T-helper 1 cell treated with Interleukin-12 subunit alpha and Interleukin-12 subunit beta and Interleukin-4 antibody, amounts not matched to agents 30 ng/mL and 1 ng/mL, for 36 hours (primary cell): ENCODE measurements at places on chromosomes 13 and 19. TPM values are rescaled to one million over a fixed set of nuclear protein-coding genes. Genes with fewer than 3 reads are reported as not detected.

C13orf42 gene
- total RNA-seq, result not detected in 2 replicates

CRLF1 gene
- total RNA-seq, result not detected in 2 replicates

ZNF417 gene
- total RNA-seq, result 16.5 and 21.6 TPM in 2 replicates

DACT3 gene
- 1.6 and 1.9 TPM in 2 replicates for total RNA-seq

RAB8A gene
- 175 and 193 TPM in 2 replicates for total RNA-seq
